ENCODE measurements at places on chromosomes 5 and 9. TPM values are rescaled to one million over a fixed set of nuclear protein-coding genes. Genes with fewer than 3 reads are reported as not detected.

- no peak overlapping the region for H3K27ac ChIP-seq
- H3K4me1 ChIP-seq: peaks cover 3% of the 10 kb centered on the region
- no peak overlapping the region for H3K4me3 ChIP-seq
- H3K36me3 ChIP-seq: peaks cover 81% of the 10 kb centered on the region
Measured at GRCh38 chr5:179833056-179833708, 12.5 kb downstream of the SQSTM1 start.

Gene FGD3
- total RNA-seq: 9.9 TPM

DNA sequence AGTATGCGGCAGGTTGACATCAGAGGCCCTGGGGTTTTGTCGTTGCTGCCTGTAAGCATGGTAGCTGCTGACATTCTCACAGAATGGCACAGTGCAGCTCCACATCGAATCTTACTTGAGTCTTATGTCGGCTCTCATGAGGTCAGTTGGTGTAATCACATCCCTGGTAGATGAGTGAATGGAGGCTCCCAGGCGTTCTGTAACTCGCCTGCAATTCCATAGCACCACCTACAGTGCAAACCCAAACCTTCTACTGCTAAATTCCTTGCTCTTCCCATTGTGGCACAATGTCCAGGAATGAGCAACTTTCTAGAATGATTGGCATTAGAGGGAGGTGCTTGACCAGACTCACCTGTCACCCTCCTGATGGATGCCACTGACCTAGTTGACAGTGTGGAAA is 578.4 kb downstream of the CCDC171 start:
- H3K4me3 ChIP-seq: no peak overlapping the region
- no peak for DNase-seq

DNA sequence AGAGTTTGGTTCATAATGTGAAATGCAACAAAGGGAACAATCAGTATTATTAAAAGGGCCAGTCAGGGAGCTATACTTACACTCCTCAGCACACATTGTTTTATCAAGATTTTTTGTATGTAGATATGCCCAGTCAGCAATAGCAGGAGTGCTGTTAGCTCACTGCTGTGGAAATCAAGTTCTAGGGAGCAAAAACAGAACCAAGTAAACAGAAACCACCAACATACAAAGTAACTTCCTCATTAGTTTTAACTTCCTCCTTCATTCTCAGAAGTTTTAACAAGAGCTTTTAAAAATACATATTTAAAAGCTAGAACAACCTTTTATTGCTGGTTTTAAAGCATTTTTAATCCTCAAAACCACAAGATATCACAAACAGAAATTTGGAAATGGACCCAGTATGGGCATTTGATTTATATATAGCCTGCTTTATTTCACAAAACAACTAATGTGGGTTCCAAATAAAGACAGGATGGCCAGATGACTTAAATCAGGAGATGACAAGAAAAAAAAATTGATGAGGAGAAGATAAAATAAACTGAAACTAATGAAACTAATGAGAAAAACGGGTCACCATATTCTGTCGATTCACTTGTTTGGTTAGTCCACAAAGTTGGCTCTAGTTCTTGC is 178.5 kb downstream of the ADAMTS12 start:
- no peaks in the 10 kb centered on the region for H3K4me1 ChIP-seq
- no peaks in the 10 kb centered on the region for H3K27me3 ChIP-seq
- no peak overlapping the region for H3K27ac ChIP-seq
- no peaks in the 10 kb centered on the region for H3K36me3 ChIP-seq

DNA sequence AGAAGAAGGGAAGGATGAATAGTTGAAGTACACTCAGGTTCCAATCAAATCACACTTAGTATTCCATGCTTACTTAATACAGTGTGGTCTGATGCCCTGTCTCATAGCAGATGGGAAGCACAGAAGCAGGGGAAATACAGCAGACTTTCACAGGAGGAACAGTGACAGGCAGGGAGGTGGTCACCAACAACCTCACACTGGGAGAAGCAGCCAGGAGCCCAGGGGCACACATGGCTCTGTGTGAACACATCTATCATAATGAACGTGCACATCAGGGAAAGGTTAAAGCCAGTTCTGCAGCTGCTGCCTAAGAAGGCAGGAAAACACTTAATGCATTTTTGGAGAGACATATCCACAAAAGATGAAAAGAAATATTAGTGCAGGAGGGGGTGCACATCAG is 312.3 kb downstream of the MED10 start:
- H3K36me3 ChIP-seq: no peaks in the 10 kb centered on the region
- H3K27ac ChIP-seq: no peak overlapping the region
- peaks cover 20% of the 10 kb centered on the region for H3K4me1 ChIP-seq
- no peak overlapping the region for H3K4me3 ChIP-seq
- DNase-seq: no peak

DNA sequence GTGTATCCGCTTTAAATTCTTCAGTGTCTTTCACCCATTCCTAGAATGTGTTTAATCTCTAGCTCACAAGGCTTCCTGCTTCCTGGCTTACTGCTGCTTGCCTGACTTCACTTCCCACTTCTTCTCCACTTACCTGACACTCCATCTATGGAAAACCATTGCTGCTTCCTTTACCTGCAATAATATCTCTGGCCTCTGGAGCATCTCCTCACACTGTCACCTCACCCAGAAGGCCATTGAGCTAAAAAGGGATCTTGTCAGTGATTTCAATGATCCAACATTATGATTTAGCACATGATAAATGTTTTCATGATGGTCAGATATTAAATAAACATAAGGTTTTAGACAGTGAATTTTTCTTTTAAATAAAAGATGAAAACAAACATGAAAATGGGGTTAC is 281.1 kb downstream of the MRPS30 start:
- no peaks in the 10 kb centered on the region for H3K36me3 ChIP-seq
- no peak for DNase-seq
- no peaks in the 10 kb centered on the region for H3K4me1 ChIP-seq
- no peak overlapping the region for H3K27ac ChIP-seq
- H3K4me3 ChIP-seq: no peak overlapping the region

Data from thoracic aorta (tissue), 2 donors.